ENCODE measurements at places on chromosomes 2 and 18.

- DNase-seq, result no peak
Measured at GRCh38 chr2:29485631-29486030, 370.4 kb downstream of the CLIP4 start.

- no peak for DNase-seq
Measured at GRCh38 chr18:53191634-53192033, 851.6 kb downstream of the DCC start.

DNA sequence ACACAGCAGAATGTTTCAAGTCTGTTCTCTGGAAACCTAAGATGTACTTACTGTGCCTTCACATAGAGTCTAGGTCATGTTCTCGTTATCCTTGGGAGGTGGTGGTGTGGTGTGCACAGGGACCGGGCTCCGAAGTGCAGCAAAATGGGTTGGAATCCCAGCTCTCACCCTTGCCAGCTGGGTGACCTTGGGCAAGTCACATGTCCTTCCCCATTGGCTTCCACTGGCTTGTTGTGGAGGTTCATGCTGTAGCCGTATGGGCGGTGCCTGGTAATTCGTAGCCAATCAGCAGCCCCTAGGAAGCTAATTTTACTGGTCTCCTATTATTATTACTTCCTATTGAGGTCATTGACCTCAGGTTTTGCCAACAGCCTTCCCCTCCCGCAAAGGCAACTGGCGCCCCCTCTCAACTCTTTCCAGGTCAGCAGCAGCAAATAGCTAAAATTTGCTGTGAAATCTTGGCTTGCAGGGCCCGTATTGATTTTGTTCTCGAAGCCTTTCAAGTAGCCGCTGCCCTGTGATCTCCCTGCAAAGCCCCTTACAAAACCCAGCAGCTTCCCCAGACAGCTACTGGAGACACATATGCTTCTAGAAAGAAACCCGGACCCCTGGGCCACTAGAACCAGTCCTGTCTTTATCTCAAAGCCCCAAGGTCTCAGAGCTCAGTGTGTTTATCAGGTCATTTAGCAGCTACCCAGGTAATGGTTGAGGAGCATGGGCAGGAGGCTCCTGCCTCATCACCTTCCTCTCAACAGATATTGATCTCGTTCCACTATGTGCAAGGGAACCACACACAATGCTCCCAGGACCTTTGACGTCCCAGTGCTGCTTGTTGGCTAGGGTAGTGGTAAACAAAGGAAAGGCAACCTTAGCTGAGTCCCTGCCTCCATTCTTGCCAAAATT, 66.5 kb upstream of the SLC1A4 start:
- DNase-seq, result no peak

DNA sequence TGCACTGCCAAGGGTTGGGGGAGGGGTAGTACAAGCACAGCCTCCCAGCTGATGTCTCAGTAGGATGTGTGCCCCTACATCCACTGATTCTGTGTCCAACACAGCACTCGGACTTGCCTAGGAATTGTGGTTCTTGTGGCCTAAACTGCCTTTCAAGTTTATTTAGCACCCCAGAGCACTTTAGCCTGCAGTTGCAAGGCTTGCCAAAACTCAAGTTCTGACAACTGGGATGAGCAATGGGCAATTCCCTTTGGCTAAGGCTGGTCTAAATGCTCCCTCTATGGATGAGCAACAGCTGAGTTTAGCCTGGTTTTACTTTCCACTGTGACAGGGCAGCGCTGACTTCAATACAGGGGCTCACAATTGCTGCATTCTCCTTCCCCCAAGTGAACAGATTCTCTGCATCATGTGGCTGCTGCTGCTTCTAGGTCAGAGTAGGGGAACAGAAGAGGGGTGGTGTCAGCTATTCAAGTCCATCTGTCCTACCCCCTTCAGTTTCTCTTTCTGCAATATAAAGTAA, 471.5 kb downstream of the PIK3C3 start:
- DNase-seq, result no peak

DNA sequence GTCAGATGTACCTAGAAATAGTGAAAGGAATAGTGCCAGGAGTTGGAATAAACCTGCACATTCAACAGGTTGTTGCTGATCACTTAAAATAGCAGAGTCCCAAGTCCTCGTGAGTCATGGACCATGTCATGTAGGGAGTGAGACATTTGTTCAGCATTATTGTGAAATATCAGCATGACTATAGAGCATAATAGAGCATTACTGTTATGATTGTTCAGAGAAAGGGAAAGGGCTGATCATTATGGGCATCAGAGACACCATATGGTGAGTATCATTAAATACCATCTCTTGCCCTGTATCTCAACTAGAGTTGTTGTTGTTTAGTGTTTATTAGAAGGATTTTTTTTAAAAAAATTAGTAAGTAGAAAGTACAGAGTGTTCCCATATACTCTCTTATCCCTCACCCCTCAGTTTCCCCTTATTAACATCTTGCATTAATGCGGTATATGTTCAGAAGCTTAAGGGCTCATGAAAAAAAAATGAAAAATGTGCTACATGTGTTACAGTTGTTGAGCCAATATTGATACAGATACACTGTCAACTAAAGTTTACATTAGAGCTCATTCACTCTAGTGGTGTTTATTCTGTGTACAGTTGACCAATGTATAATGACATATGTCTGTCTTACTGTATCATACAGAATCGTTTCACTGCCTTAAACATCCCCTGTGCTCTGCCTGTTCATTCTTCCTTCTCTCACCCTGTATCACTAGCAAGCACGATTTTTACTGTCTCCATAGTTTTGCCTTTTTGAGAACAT, 5.7 kb downstream of the ELAC1 start:
- no peak for DNase-seq

DNA sequence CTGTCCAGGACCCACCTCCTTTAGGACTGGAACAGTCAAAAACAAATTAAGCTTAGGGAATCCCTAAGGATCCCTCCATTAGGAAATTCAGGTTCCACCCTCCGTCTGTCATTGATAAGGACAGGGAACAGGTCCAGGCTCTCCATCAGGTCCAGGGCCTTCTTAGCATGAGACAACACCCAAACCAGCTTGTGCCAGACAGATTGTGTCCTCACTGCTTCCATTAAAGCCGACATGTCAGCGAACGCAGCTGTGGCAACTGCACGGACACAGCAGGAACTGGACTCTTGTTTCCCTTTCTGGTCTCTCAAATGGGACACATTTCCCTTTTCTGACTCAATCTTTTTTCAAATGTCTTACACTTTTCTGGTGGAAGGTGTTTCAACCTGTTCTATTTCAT, 81.4 kb downstream of the BCL11A start:
- no peak for DNase-seq

DNA sequence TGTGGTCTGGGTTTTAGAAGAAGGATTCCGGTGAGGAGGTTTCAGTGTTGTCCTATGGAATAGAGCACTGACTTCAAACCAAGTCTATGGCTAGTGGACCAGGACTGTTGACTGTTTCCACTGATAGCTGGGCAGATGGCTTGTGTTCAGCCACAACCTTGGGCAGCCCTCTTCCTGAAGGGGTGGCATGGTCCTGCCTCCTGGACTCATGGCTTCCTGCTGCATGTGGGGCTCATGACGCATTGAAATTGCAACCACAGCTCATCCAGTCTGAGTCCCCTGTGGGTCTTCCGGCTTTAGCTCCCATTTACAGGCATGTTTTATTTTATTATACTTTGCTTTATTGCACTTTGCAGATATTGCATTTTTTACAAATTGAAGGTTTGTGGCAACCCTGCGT, 105.0 kb downstream of the B3GNT2 start:
- DNase-seq, result no peak

- DNase-seq, result no peak
Measured at GRCh38 chr2:88006912-88007439, 9.4 kb downstream of the RNU2-63P start.

DNA sequence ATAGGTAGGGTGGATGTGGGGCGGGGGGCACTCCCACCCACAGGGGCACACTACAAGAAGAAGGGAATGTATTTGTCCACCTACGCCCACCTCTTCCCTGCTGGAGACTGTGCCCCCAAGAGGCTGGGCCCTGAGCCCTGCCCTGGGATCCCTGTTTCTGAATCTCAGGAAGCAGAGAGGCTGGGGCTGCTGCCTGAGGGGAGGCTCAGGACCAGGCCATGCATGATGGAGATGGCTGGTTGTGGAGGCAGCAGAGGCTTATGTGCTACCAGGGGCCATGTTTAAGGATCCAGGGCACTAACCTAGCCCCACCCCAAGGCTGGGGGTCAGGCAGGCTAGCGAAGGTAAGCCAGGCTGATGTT, 81.1 kb upstream of the OTOF start:
- no peak for DNase-seq

DNA sequence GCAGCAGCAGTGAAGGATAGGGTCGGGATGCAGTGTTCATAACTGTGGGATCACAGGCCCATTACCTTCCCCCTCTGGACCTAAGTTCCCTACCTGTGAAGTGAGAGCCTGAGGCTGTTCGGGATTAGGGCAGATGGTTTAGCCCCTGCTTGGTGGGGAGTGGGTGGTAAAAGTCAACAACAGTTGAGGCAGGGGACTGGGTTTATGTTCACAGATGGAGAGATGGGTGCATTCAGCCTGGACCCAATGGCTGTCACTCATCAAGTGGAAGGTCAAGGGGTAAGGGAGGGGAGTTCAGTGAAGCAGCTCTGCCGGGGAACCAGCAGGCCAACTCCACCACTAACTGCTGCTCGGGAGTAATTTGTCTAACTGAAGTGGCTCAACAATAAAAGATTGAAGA, 180.4 kb downstream of the FAM210A start:
- no peak for DNase-seq

DNA sequence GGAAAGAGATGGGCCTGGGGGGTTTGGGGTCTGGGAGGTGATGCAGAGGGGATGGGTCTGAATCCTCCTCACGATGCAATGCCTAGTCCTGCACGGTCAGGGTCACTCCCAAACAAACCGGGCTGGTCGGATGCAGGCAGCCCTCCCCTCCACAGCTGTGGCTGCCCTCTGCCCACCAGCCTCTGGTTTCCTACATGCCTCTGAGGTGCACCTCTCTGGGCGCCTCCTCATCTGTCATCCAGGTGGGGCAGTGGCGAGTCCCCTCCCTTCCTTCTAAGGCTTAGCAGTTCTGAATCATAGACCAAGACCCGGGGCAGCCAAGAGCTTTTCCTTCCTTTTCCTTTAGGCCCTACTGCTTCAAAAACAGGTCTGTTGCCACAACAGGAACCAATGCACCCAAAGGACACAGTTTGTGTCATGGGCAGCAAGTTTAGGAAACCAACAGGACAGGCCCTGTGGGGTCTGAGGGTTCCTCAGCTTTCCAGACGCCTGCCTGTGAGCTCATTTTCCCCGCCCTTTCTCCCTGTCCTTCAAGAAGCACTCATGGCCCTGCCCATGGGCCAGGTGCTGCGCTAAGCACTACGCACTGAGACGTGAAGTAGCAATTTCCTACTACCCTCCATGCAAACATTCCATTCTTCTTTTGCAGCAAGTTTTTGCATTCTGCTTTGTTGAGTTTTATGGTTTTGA, 6.5 kb upstream of the MAL start:
- DNase-seq, result no peak

DNA sequence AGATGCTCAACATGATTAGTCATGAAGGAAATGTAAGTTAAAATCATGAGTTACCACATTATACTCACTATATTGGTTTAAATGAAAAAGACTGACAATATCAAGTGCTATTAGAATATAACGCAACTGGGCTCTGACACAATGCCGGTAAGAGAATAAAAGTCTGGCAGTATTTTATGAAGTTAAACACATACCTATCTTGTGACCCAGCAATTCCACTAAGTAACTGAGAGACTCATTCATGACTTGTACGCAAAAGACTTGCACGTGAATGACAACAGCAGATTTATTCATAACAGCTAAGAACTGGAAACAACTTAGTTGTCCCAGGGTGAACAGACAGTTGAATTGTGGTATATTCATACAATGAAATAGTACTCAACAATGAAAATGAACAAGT, 342.1 kb downstream of the SLC4A3 start:
- DNase-seq, result no peak

- DNase-seq, result no peak
Measured at GRCh38 chr2:216555274-216555673, 56.6 kb downstream of the RPL37A start.

GRCh38 chr2:187547353-187547979, 6.8 kb downstream of the TFPI start:
- no peak for DNase-seq

DNA sequence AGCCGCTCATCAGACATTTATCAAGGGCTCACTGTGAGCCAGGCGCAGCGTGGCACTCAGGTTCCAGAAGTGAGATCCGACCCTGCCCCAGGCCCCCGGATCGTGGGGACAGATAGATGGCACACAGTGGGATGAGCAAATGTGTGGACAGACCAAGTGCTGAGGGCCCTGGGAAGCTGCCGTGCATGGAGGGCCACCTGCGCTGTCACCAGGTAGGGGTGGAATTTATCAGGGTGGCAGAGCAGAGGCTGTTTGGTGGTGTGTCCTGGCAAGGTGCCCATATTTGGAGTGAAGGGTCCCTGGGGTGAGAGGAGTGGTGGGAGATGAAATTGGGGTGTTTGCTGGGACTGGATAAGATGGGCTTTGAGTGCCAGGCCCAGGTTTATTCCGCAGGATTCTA, 92.8 kb upstream of the HS6ST1 start:
- no peak for DNase-seq

- no peak for DNase-seq
Measured at GRCh38 chr2:161386228-161386824, 29.8 kb upstream of the TBR1 start.

DNA sequence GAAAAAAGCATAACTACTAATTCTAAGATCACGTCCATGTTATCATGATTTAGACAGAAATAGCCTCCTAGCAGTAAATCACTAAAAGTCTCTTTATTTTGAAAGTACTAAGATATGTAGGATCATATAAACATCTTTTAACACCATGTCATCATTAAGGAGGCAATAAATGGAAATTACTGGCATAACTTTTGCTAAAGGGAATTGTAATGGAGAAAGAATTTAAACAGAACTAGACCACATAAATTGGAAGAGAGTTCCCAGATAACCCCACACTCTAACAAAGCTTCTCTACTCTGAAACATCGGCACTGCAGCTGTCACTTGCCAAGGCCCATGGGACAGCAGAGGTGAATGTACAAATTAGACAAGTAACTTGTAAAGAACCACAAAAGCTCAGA, 29.5 kb downstream of the STK39 start:
- DNase-seq, result no peak

- DNase-seq, result no peak
Measured at GRCh38 chr18:56188529-56189275, 449.7 kb downstream of the TXNL1 start.

DNA sequence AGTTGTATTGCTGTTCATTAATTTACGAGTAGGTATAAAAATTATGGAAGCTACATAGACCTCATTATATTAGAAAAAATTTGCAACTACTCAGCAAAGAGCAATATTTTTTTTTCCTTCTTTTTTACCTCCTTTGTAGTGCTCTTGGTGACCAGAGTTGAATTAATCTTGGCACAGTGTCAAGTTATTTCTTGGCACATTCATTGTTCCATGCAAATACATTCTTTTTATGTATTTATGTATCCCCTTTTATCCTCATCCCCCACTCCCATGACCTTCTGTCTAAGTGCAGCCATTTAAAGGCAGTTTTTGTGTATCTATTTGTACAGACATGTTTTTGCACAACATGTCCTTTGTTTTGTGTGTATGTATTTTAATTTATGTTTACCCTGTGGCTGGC, 224.5 kb downstream of the CCDC102B start:
- DNase-seq, result no peak

- no peak for DNase-seq
Measured at GRCh38 chr2:216350214-216350791, 22.0 kb downstream of the MARCHF4 start.
